ENCODE measurements at places on chromosomes 7 and 10. TPM values are rescaled to one million over a fixed set of nuclear protein-coding genes. Genes with fewer than 3 reads are reported as not detected.

GRM3 gene
- 7.2 TPM for total RNA-seq

RAPGEF5 gene
- 90.2 TPM for total RNA-seq

SLC16A12 gene
- total RNA-seq = 4.4 TPM

CRHR2 gene
- 0.60 TPM for total RNA-seq

OPN1SW gene
- 35.2 TPM for total RNA-seq

SEMA3C gene
- total RNA-seq = 288 TPM

CPXM2 gene
- 27.7 TPM for total RNA-seq

TAS2R41 gene
- not detected for total RNA-seq

HOXA1 gene
- 0.44 TPM for total RNA-seq

FOXI2 gene
- total RNA-seq = not detected

CCL26 gene
- 2.6 TPM for total RNA-seq

TMEM236 gene
- total RNA-seq = 0.44 TPM

GFRA1 gene
- total RNA-seq = 62.2 TPM

SPDYE11 gene
- not detected for total RNA-seq

EMX2 gene
- total RNA-seq = 5.0 TPM

ADARB2 gene
- 6.7 TPM for total RNA-seq

APBB1IP gene
- total RNA-seq = 2.9 TPM

NEUROD6 gene
- total RNA-seq = 0.93 TPM

PRRT4 gene
- 6.8 TPM for total RNA-seq

PPIA gene
- total RNA-seq = 863 TPM

A1CF gene
- not detected for total RNA-seq

LLCFC1 gene
- not detected for total RNA-seq

SPDYE9 gene
- not detected for total RNA-seq

PNLIPRP1 gene
- total RNA-seq = not detected

HOXA2 gene
- not detected for total RNA-seq

DRGX gene
- total RNA-seq = 1.3 TPM

TLX1 gene
- total RNA-seq = not detected

NYAP1 gene
- 6.0 TPM for total RNA-seq

EN2 gene
- total RNA-seq = 0.11 TPM

TAS2R4 gene
- 5.6 TPM for total RNA-seq

CFAP43 gene
- total RNA-seq = 6.3 TPM

NIPSNAP2 gene
- 78.8 TPM for total RNA-seq

C7orf33 gene
- total RNA-seq = 3.6 TPM

IQCE gene
- 22.2 TPM for total RNA-seq

GPR26 gene
- total RNA-seq = 1.4 TPM

FXYD4 gene
- not detected for total RNA-seq

CHAT gene
- 1.8 TPM for total RNA-seq

TUBB8 gene
- total RNA-seq = not detected

IQUB gene
- 4.2 TPM for total RNA-seq

CALML5 gene
- 3.3 TPM for total RNA-seq

SLC29A4 gene
- 24.8 TPM for total RNA-seq

COL17A1 gene
- 17.3 TPM for total RNA-seq

EGR2 gene
- 2.3 TPM for total RNA-seq

TMEM140 gene
- 4.1 TPM for total RNA-seq

TAC1 gene
- total RNA-seq = 3.4 TPM

OR13A1 gene
- not detected for total RNA-seq

FFAR4 gene
- not detected for total RNA-seq

AKR1C3 gene
- 6.0 TPM for total RNA-seq

DIP2C gene
- 39.2 TPM for total RNA-seq

NODAL gene
- total RNA-seq = 1.3 TPM

LRRN3 gene
- 41.4 TPM for total RNA-seq

CYP3A7 gene
- not detected for total RNA-seq

IFIT2 gene
- total RNA-seq = 8.1 TPM
